ENCODE measurements at places on chromosomes 1 and 21.

DNA sequence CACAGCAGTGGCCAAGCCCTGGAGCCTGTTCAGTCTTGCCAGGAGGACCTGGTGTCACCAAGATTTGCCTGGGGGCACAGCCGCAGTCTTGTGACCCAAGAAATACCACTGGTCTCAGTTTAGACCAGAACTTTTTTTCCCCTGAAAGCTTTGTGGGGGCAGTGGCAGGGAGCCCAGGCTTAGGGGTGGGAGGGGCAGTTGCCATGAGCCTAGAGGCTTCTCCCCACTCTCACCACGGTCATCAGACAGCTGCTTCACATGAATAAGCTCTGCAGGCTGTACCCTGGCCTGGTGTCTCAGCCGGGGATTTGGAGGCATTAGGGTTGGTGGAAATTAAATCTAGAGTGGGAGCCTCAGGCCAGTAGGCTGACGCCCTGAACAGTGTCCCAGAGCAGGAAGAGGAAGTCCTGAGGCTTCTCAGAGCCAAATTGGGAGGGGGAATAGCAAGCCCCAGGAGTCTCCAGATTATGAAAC lies 73.7 kb downstream of the SLC16A1 start:
- peaks cover 18% of the 10 kb centered on the region for H3K27me3 ChIP-seq
- no peak for DNase-seq
- H3K36me3 ChIP-seq, result no peaks in the 10 kb centered on the region
- H3K4me3 ChIP-seq, result no peak overlapping the region

- peaks cover 6% of the 10 kb centered on the region for H3K36me3 ChIP-seq
- no peak overlapping the region for H3K27ac ChIP-seq
- H3K4me1 ChIP-seq, result no peaks in the 10 kb centered on the region
- H3K4me3 ChIP-seq, result no peak overlapping the region
- no peak for DNase-seq
Measured at GRCh38 chr1:25080294-25081209, 150.5 kb upstream of the RUNX3 start.

DNA sequence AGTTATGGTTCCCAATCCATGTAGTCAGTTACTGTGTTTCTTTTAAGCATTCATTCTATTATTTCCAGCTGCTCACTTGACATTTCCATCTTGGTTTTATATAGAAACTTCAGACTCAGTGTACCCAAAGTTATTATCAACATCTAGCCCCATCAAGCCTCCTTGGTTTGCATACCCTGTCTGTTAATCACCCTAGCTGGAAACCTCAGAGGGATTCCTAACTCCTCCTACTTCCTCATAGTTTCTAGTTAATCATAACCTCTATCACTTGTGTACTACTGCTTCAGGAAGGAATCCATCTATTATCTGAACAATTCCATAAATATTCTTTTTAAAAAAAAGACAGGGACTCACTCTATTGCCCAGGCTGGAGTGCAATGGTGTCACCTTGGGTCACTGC lies 293.3 kb downstream of the SDCCAG8 start:
- no peak for DNase-seq
- H3K4me1 ChIP-seq, result no peaks in the 10 kb centered on the region
- no peak overlapping the region for H3K27ac ChIP-seq
- no peak overlapping the region for H3K4me3 ChIP-seq
- no peaks in the 10 kb centered on the region for H3K27me3 ChIP-seq
- no peaks in the 10 kb centered on the region for H3K36me3 ChIP-seq

- no peak for DNase-seq
- H3K27me3 ChIP-seq, result peaks cover 23% of the 10 kb centered on the region
- H3K36me3 ChIP-seq, result peaks cover 5% of the 10 kb centered on the region
Measured at GRCh38 chr1:156122519-156123355, 8.2 kb downstream of the LMNA start.

- no peaks in the 10 kb centered on the region for H3K36me3 ChIP-seq
- H3K4me3 ChIP-seq, result no peak overlapping the region
- no peak for DNase-seq
- no peak overlapping the region for H3K27ac ChIP-seq
Measured at GRCh38 chr1:40628903-40629292, 36.6 kb downstream of the RIMS3 start.

Measured in activated T-helper 1 cell treated with anti-CD3 and anti-CD28 coated beads, Interleukin-12 subunit alpha, Interleukin-12 subunit beta, Interleukin-2, Interleukin-4 antibody, amounts not matched to agents 30 ng/mL and 10 ng/mL and 1 ng/mL, durations not matched to agents 14 hours and 24 hours and 36 hours (primary cell).